Cortex of kidney (tissue), 1 donor: ENCODE measurements at places on chromosomes 1 and 21.

GRCh38 chr1:208343226-208343625 is 99.0 kb upstream of the PLXNA2 start:
- no peak for DNase-seq

DNA sequence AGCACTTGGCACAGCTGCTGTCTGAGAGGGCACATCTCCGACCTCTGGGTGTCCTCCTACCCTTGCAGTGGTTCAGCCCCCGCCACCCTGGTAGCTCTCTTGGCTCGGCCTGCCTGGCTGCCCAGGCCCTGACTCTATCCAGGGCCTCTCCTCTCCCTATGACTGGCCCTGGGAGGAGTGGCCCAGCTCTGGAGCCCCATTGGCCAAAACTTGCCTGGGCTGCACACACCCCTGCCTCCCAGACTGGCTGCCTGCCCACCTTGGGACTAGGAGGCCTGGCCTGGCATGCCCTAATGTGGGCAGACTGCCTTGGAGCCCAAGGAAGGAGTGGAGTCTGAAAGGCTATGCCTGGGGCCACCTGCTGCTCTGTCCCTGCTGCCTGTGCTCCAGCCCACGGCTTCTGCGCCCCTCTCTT is 33.6 kb downstream of the ACOT11 start:
- DNase-seq = peak; percentile 43

GRCh38 chr1:186849271-186849671 is 20.5 kb downstream of the PLA2G4A start:
- DNase-seq = no peak

GRCh38 chr1:66439031-66439740 is 94.8 kb upstream of the SGIP1 start:
- DNase-seq = no peak

DNA sequence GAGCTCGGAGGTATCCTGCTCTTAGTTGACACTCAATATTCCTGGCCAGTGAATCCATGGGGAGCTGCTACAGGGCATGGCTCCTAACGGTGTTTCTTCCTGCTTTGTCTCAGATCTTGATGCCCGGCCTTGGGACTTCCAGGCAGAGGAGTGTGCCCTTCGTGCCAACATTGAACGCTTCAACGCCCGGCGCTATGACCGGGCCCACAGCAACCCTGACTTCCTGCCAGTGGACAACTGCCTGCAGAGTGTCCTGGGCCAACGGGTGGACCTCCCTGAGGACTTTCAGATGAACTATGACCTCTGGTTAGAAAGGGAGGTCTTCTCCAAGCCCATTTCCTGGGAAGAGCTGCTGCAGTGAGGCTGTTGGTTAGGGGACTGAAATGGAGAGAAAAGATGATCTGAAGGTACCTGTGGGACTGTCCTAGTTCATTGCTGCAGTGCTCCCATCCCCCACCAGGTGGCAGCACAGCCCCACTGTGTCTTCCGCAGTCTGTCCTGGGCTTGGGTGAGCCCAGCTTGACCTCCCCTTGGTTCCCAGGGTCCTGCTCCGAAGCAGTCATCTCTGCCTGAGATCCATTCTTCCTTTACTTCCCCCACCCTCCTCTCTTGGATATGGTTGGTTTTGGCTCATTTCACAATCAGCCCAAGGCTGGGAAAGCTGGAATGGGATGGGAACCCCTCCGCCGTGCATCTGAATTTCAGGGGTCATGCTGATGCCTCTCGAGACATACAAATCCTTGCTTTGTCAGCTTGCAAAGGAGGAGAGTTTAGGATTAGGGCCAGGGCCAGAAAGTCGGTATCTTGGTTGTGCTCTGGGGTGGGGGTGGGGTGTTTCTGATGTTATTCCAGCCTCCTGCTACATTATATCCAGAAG is 16.7 kb downstream of the ALX3 start:
- DNase-seq = no peak

- no peak for DNase-seq
Measured at GRCh38 chr1:114551400-114551799, 30.0 kb downstream of the BCAS2 start.

DNA sequence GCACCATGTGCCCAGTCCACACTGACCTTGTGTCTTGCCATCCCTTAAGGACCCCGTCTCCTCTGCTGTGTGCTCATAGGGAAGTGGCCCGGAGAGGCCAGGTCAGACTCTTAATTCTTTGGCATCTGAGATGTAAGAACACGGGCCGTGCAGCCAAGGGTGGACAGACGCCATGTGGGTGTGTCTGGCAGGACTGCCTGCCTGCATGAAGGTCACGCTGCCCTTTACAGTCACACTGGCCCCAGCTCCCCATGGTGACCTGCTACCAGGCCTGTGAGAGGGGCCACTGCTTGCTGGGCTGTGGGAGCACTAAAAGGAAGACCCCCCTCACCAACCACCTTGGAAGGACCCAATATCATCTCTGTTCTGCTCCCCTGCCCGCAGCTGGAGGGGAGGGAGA is 17.7 kb downstream of the DHRS3 start:
- no peak for DNase-seq

GRCh38 chr1:92486251-92487077 is at the start of gene GFI1:
Gene GFI1 (minus strand): TSS chr1:92486925. CDS start chr1:92483487, 3,438 bp downstream.
- DNase-seq = no peak

GRCh38 chr1:31562707-31563360 is 13.5 kb upstream of the TINAGL1 start:
- no peak for DNase-seq

- DNase-seq = no peak
Measured at GRCh38 chr1:8182034-8182761, 135.7 kb upstream of the SLC45A1 start.

- no peak for DNase-seq
Measured at GRCh38 chr1:236673289-236673919, 12.9 kb upstream of the ACTN2 start.

GRCh38 chr1:2050461-2050792 is 216 bp downstream of the PRKCZ start:
- no peak for DNase-seq

DNA sequence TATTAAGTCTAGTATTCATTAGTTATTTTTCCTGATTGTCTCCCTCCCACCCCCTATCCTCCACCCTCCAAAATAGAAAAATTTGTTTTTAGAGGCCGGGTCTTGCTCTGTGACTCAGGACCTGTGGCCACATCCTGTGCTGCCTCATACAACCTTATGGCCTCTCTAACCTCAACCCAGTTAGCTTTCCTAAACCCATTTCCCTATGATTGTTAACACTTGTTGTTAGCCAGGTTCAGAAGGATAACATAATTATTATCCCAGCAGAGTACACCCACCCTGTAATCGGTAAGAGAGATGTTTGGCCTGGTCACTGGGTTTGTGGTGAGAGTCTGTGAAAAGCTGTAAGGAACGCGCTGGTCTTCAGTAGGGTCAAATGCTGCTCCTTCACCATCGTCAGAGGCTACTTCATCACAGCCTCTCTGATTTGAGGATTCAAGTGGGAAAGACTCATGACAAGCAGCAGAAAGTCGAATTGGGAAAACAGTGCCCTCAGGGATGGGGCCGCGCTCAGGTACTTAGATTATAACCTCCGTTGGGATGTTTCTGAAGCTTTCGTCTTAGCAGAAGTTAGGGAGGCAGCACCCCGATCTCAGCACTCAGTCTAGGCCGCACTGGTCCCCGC is 35.9 kb upstream of the HMGN1 start:
- no peak for DNase-seq

- DNase-seq = no peak
Measured at GRCh38 chr21:41317458-41317857, 857 bp downstream of the FAM3B start.

DNA sequence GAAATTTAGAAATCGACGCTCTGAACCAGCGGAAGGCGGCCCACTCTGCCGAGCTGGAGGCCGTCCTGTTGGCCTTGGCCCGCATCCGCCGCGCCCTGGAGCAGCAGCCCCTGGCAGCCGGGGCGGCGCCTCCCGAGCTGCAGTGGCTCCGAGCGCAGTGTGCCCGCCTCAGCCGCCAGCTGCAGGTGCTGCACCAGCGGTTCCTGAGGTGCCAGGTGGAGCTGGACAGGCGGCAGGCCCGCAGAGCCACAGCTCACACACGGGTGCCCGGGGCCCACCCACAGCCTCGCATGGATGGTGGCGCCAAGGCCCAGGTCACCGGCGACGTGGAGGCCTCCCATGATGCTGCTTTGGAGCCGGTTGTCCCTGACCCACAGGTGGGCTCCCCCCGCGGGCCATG is 47.0 kb upstream of the DIP2A start:
- no peak for DNase-seq

- no peak for DNase-seq
Measured at GRCh38 chr21:41070284-41070683, 97.7 kb upstream of the BACE2 start.

DNA sequence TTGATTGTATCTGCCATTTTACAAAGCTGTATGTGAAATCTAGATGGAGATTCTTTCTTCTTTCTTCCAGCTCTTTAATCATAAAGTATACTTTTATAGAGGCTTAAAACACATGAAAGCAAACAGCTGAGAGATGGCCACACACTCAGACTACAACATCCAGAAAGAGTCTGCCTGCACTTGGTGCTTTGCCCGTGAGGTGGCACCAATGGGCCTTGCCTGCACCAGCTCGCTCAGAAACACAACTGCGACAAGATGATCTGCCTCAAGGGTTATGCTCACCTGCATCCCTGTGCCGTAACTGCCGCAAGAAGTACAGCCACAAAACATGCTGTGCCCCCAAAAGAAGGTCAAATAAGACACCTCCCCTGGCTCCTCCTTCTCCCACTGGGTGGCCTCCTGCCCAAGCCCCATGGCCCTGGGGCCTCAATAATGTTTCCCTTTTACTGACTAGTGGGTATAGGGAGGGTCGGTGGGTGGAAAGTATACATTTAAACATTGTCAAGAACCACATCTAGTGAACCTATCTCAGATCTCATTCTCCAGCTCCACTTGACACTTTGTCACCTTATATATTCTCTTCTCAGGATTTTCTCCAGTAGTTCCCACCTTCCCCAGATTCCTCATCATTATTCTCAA is 66.7 kb upstream of the ANGPTL3 start:
- no peak for DNase-seq

DNA sequence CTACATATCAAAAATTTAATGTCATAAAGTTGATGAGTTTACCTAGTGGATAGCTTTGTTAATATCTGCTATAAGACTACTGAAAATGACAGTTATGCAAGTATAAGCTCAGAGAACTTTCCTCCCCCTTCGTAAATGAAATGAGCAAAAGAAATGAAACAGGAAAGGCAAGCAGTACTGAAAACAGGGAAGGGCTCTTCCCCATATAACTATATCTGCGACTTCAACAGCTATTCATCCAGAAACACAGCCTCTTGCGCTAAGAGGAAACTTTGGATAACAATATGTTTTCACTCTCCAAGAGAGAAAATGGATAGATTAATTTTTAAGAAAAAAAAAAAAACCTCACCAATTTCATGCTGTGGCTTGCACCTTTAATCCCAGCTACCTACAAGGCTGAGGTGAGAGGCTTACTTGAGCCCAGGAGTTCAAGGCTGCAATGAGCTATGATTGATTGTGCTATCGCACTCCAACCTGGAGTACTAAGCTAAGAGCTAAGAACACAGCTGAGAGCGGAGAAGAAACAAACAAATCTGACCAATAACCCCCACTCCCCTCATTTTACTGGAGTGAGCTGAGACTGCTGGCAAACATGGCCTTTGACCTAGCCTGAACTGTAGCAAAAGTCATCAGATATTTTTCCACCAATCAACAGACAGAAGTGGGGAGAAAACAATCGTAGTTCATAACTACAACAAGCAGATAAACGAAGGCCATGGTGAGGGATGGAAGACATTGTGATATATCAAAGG is 29.0 kb downstream of the METTL18 start:
- no peak for DNase-seq

- DNase-seq = no peak
Measured at GRCh38 chr1:7616953-7617352, 154.1 kb upstream of the VAMP3 start.

DNA sequence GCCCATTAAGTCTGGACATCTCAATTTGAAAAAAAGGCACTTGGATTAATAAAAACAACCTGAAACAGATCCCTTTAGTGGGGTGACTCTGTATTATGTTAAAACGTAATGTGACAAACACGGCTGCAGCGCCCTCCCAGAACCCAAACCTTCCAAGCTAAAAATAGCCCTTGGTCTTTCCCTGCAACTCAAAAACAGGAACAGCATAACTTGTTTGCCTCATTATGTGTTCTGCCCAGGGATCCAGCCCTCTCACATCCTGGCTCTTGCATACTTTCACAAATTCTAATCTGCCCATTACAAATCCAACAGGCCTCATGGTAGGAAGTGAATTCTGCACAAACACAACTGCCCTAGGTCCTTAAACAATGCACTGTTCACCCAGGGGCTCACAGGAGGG is 94.7 kb upstream of the GADD45A start:
- no peak for DNase-seq

GRCh38 chr1:152110860-152111514 is 4.3 kb downstream of the TCHH start:
- no peak for DNase-seq

DNA sequence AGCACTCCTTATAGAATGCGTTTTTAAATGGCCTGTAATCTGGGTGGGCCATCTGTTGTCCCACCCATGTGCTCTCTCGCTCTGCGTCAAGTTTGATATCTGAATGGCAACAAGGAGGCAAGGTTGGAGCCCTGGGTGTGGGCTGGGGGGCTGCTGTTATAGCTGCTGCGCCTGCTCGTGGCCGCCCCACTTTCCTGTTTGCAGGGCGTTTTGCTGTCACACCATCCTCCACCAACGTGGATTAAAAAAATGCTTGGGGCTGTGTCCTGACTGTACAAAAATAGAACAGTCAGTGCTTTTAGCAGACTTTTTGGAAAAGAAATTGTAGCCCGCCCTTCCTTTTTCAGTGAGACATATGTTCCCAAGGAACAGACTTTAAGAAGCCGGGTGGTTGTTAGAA is 25.4 kb downstream of the UMODL1 start:
- DNase-seq = no peak

DNA sequence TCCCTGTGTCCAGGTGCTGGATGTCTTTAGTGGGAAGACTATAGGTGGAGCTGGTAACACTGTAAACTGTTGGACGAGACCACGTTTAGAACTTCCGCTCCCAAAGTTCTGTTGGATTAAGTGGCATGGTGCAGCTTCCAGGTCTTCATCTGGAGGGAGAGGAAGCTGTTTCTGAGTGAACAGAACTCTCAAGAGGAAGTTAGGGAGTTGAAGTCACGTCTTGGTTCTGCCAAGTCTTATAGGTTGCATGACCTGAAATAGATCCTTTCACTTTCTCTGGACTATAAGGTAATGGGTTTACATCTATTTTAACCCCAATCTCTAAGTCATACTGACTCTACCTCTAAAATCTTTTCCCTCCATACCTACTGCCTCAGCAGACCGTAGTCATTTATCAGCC is 97.4 kb upstream of the TNR start:
- no peak for DNase-seq

GRCh38 chr1:69686367-69686984 is 118.8 kb downstream of the LRRC7 start:
- no peak for DNase-seq

GRCh38 chr1:236759252-236759859 is 35.7 kb upstream of the MTR start:
- DNase-seq = no peak

DNA sequence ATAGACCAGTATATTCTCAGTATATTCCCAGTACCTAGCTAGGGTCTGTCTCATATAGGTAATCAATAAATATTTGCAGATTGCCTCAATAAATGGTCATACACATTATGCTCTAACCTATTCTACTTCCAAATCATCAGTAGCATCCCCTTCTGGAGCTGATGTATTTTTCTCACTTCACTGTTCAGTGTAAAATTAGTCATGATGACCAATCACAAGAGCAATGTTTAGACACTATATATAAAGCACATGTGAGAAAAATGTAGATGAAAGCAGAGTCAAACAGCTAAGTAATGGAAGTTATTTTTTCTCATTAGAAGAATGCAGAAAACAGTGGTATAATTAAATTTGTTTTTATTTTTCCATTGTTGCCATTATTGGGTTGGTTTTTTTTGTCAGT is 34.7 kb downstream of the EPRS1 start:
- DNase-seq = no peak
